Renal cortex interstitium (tissue), 15 donors: ENCODE measurements at places on chromosomes 4 and X.
A peak's percentile ranks its signal among the peaks of the same experiment; 100 is the strongest.

GRCh38 chr4:128155231-128155855 lies 94.2 kb downstream of the LARP1B start:
- no peak for DNase-seq

DNA sequence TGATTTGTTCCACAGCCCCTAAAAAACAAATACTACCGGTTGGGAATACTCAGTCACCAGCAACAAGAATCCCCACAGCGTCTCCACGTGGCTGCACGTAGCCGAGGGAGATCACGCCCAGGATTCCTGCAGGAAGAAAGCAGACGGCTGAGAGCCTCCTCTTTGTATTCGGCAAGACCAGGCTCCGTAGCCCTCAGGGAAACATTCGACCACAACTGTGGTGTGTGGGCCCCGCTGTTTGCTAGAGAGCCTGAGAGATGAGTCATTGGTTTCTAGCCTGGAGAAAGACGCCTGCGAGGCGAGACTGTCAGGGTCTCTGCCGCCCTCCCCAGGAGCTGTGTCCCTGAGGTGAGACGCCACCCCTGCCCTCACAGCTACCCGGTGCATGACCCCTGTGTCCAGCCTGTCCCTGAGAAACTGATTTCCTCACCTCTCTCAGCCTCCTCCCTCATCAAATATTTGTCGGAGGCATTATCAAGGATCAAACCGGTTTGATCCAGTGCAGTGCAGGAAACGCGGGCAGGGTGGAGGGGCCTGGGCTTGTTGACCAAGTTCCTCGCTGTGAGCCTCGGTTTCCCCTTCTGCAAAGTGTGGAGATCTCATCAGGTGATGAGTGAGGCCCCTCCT lies 4.7 kb upstream of the S100P start:
- DNase-seq, result no peak

DNA sequence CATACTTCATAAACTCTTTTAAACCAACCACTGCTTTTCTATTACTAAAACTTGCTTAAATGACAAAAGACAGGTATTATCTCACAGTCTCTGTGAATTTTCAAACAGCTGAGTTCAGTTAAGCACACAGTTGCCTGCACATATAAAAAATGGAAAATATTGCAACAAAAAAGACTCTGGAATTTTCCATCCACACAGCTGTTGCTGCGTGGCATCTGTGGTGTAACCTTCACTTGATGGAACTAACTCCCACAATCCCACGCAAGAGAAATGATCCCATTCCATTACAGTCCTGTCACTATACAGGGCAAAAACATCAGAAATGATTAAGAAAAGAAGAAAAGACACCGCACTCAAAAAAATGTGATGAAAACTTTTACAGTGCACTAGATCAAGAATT lies 149.8 kb upstream of the TBL1X start:
- DNase-seq, result no peak

DNA sequence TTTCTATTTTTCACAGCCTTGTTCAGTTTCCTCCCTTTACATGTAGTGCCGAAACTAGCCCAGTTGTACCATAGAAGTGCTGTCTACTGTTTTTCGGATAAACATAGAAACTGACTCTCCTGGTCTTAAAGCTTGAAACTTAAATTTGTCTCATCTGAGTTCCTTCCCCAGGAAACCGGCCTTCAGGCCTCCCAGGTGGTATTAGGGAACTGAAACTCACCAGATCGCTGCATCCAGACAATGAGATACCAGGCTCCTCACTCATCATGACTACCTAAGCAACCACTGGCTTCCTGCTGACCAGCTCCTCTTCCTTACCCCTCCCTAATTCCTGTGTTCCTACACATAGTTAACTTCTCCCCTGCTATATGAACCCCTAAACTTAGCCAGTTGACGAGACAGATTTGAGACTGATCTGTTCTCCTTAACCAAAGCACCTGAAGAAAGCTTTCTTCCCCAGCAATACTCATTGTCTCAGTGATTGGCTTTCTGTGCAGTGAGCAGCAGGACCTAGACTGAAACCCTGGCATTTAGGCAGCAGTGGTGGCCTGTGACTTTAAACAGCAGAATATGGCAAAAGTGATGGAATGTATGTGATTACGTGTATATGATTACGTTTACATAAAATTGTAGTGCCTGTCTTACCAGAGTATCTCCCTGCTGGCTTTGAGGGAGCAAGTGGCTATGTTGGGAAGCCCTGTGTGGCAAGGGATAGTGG lies 959.1 kb upstream of the LCORL start:
- no peak for DNase-seq

GRCh38 chr4:7135389-7135746 lies 57.0 kb upstream of the SORCS2 start:
- DNase-seq, result no peak

GRCh38 chrX:53286171-53286570 lies 4.8 kb upstream of the IQSEC2 start:
- DNase-seq, result no peak

- DNase-seq, result peak; percentile 15
These were observed 1.4 kb upstream of the RPS6KA3 start for GRCh38 chrX:20267931-20268701.

GRCh38 chr4:52825460-52826090 lies 36.5 kb upstream of the RASL11B start:
- DNase-seq, result peak; percentile 39

- no peak for DNase-seq
These were observed 31.6 kb upstream of the C1QTNF7 start for GRCh38 chr4:15396157-15396800.

- DNase-seq, result no peak
These were observed 39.4 kb upstream of the WDFY3 start for GRCh38 chr4:85005865-85006377.

GRCh38 chr4:158170691-158171561 lies 1.9 kb downstream of the GASK1B start:
- DNase-seq, result no peak

- DNase-seq, result no peak
These were observed 57.1 kb downstream of the RHOH start for GRCh38 chr4:40253906-40254305.

DNA sequence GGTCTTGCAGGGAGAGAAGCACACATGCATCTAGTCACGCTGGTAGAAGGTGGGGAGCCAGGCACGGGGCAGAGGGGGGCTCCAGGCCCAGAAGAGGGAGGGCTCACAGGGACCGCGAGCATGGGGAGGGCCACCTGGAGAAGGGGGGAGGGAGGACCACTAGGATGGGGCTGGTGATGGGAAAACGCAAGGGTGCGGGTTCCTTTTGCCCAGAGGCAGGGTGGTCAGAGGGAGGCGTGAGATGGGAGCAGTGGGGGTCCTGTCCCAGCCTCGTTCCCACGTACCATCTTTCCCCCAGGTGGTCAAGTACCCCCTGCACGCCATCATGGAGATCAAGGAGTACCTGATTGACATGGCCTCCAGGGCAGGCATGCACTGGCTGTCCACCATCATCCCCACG lies 30.7 kb downstream of the WFS1 start:
- DNase-seq, result no peak

GRCh38 chr4:78342125-78342524 lies 209.4 kb upstream of the ANXA3 start:
- DNase-seq, result no peak

DNA sequence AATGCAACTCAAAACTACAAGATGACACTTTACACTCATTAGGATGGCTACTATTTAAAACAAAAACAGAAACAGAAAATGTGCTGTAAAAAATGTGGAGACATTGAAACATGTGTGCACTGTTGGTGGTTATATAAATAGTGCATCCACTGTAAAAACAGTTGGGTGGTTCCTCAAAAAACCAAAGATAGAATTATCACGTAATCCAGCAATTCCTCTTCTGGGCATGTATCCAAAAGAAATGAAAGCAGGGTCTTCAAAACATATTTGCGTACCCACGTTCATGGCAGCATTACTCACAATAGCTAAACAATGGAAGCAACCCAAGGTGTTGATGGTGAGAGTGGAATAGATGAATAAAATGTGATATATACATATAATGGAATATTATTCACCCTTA lies 967.2 kb downstream of the TRAM1L1 start:
- DNase-seq, result no peak

GRCh38 chr4:151729731-151730559 lies 30.9 kb downstream of the GATB start:
- no peak for DNase-seq

GRCh38 chrX:135639066-135639780 lies 74.2 kb upstream of the CT45A1 start:
- DNase-seq, result no peak

GRCh38 chrX:107672955-107673378 lies 44.7 kb downstream of the PRPS1 start:
- no peak for DNase-seq

DNA sequence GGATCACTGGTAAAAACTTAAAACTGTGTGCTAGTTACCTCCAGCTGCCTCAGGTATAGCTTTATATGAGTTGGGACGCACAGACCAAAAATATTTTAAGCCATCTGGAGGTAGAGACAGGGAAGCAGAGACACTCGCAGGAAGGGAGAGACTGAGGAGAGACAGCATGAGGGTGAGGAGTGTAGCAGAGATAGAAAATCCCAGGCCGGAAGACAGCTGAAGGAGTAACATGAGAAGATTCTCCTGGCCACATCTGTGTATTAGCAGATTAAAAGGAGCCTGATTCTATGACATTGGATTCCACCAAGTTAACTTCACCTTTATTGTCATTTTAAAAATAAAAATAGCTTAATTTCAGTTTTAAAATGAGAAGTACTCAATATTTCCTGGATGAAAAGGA lies 84.3 kb downstream of the PDLIM5 start:
- no peak for DNase-seq

GRCh38 chr4:8736090-8736825 lies 135.4 kb downstream of the HMX1 start:
- no peak for DNase-seq

GRCh38 chr4:184854673-184855072 lies 28.9 kb upstream of the ACSL1 start:
- no peak for DNase-seq

GRCh38 chr4:51943221-51943620 lies 76.9 kb downstream of the LRRC66 start:
- no peak for DNase-seq

DNA sequence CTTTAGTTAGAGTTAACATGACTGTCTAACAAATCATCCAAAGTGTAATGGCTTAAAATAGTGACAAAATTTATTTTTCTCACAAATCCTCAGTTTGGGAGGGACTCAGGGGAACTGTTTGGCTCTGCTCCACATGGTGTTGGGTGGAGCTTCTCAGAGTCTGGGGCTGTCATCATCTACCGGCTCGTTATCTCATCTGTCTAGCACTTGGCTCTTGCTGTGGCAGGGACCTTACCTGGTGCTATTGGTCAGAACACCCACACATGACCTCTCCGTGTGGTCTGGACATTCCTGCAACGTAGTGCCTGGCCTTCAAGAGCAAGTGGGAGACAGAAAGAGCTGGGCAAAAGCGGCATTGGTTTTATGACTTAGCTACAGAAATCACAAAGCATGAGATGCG lies 866.9 kb upstream of the FRG1 start:
- no peak for DNase-seq

DNA sequence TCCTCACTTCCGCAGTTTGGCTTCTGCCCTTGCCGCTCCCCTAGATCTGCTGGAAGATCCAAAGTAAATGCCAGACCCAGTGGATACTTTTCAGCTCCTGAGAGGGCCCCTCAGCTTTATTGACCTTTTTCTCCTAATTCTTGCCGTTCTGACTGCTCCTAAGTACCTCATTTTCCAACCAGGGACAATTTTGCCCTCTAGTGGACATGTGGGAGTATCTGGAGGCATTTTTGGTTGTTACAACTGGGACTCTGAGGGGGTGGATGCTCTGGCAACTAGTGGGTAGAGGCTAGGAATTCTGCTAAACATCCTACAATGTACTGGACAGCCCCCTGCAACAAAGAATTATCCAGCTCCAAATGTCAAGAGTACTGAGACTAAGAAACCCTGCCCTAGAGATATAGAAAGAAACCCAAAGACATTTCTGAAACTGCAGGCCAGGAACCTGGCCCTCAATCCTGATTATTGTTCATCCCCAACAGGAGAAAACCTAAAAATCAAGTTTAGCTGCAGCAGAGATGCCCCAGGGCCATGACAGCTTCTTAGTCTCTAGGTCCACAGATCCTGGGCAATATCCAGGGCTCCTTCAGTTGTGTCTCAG lies 3.4 kb downstream of the TEX13B start:
- no peak for DNase-seq

GRCh38 chr4:95877636-95878035 lies 37.7 kb downstream of the PDHA2 start:
- DNase-seq, result no peak

DNA sequence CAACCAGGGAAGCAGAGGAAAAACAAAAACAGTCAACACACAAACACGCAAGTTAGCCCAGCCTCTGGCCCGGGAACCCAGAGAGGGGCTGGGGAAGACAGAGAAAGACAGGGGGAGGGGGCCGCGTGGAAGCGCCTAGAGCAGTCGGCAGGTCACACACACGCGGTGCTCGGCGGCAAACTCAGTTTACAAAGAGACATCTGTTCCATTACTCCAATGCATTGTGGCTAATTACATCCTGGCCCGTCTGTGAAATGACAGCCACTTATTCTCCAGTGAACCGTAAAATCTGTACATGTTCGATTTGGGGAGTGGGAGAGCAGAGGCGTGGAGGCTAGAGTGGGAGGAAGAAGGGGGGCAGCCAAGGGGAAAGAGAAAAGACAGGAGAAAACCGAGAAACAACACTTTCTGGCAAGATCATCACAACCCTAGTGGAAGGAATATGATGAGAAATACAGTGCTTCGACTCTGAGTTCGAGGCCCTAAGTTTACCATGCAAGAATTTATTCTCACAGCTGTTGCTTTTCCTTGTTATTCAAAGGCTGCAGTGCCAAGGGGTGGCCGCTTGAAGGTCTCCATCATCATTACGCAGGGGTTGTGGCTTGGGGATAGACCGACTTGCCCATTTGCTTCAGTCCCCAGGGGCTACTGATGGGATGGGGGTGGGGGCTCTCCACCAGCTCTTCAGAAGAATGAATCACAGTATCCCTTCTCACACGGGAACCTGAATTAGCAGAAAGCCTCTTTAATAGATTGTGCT lies 167.7 kb downstream of the MGST2 start:
- DNase-seq, result no peak

DNA sequence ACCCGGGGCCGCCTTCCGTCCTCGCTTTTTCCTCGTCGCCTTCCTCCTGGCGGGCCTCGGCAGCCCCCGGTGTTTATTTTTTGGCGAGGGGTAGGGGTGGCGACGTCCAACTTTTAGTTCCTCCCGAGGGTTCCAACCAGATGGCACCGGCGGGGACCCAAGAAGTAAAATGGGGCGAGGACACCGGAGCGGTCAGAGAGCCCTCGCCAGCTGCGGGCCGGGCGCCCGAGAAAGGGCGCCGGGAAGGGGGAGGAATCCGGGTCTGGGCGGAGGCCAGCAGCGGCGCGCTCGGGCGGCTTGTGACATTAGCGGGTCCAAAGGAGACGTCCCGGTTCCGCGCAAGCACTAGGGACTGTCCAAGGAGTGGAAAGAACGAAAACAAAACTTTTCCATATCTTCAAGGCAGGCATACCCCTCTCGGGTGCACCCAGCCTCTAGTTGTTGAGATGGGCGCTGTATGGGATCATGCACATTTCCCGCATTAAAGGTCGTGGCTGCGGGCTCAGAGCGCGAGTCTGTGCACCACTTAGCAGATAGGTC lies 691 bp upstream of the USP46 start:
- DNase-seq, result peak; percentile 24

GRCh38 chr4:26074712-26075430 lies 160.9 kb downstream of the SMIM20 start:
- DNase-seq, result no peak
